IMR-90 (cell line): ENCODE measurements at places on chromosomes 3 and 15. TPM values are rescaled to one million over a fixed set of nuclear protein-coding genes. Genes with fewer than 3 reads are reported as not detected.

LRRC34 gene
- 0.90 and 1.1 TPM in 2 replicates for total RNA-seq

CELSR3 gene
- total RNA-seq, result 0.18 and 0.28 TPM in 2 replicates

GRCh38 chr3:58597770-58598310 is 20.6 kb upstream of the FAM107A start:
- DNase-seq, result no peak

LRRC2 gene
- total RNA-seq, result 4.1 and 4.7 TPM in 2 replicates

DNA sequence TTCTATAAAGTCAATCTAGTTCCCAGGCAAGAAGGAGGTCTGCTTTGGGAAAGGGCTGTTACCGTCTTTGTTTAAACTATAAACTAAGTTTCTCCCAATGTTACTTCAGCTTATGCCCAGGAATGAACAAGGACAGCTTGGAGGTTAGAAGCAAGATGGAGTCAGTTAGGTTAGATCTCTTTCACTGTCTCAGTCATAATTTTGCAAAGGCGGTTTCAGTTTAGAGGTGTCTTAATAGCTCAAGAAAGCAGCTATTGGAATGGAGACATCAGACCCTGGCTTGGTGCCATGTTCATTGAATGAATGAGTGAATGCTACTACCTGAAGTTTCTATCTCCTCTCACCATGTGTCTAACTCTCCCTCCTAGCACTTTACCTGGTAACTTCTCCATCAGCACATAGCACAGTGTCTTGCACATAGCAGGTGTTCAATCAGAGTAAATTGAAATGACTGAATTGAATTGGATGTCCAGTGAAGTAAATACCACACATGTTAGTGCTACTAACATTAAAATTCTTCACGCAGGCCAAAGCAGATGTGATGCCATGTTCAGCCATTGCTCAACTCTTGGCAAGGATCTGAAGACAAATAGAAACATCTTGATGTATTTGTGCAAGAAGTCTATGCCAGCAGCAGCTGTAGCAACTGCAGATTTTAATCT is 28.2 kb downstream of the CLEC3B start:
- DNase-seq, result peak; percentile 85

- peak; percentile 5 for DNase-seq
Observed at GRCh38 chr3:63519426-63519825, 133.0 kb upstream of the SNTN start.

REC114 gene
- not detected in 2 replicates for total RNA-seq

DNA sequence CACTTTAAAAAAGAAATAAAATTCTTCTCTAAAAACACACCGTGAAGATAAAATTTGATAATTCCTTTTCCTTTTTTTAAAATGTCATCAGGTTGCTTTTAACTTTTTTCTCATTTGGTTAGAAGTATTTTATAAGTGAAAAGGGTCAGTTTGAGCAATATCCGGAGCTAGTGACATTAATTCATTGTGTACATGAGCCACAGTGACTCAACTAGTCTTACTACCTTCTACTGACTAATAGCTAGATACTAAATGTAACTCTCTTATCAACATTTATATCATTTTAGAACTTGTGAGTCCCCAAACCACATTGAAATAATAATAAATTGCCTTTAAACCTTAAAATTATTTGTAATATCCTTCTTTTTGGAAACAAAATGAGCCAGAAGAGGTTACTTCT is 101.2 kb upstream of the ZBTB20 start:
- DNase-seq, result peak; percentile 73

IL17RB gene
- total RNA-seq, result under 0.01 TPM in 1 of 2 replicates, not detected in the other

UQCC5 gene
- 1.1 and 1.4 TPM in 2 replicates for total RNA-seq

DNA sequence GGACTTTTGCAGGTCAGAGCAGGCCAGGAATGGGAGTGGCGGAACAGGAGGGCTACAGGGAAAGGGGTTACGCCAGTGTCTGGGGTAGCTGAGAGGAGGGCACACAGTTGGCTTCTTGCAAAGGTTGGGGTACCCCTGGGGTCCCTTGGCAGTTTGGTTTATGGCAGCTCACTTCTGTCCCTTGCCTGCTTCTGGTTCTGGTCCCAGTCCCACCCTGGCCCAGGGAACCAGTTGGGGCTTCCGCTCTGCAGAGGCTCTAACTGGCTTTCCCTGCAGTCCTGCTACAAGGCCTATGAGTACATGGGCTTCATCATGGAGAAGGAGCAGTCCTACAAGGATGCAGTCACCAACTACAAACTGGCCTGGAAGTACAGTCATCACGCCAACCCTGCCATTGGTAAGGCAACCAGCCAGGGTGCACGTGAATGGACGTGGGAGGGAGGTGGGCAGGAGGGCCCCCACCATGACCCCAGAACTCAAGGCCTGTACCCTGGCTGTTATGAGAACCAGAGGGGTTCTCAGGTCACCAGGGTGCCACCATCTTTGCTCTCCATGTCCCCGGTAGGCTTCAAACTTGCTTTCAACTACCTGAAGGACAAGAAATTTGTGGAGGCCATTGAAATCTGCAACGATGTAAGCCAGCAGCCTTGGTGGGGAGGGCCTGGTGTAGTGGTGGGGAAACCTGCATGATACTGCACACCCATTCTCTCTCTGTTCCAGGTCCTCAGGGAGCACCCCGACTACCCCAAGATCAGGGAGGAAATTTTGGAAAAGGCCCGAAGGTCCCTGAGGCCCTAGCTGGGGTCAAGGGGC is 15.2 kb downstream of the CSRNP1 start:
- no peak for DNase-seq

GRCh38 chr3:72690629-72691028 is 157.6 kb downstream of the SHQ1 start:
- DNase-seq, result no peak

DPH6 gene
- total RNA-seq, result 8.1 and 21.4 TPM in 2 replicates

- no peak for DNase-seq
Observed at GRCh38 chr15:55970286-55970685, 23.1 kb downstream of the NEDD4 start.

GRCh38 chr3:101988596-101988995 is 139.3 kb downstream of the NFKBIZ start:
- no peak for DNase-seq

DNA sequence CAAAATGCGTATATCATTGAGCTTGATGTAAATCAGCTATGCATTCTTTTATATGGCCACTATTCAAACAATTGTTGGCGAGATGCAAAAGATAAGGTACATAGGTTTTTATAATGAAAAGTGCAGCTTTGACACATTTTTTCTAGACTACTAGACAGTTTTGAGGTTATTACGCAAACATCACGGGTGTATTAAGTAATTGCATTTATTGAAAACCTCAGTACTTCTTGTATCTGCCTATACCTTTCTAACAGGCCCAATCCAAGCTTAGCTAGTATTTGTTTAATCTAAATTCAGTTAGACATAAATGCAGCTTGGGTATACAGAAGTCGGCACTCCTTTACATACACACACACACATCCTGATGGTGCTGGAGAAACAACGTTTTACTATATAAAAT is 2.7 kb downstream of the SPESP1 start:
- no peak for DNase-seq

GRCh38 chr3:107650788-107651187 is 128.0 kb downstream of the BBX start:
- no peak for DNase-seq

GRCh38 chr15:59158701-59159034 is 48.0 kb upstream of the LDHAL6B start:
- DNase-seq, result no peak

DNA sequence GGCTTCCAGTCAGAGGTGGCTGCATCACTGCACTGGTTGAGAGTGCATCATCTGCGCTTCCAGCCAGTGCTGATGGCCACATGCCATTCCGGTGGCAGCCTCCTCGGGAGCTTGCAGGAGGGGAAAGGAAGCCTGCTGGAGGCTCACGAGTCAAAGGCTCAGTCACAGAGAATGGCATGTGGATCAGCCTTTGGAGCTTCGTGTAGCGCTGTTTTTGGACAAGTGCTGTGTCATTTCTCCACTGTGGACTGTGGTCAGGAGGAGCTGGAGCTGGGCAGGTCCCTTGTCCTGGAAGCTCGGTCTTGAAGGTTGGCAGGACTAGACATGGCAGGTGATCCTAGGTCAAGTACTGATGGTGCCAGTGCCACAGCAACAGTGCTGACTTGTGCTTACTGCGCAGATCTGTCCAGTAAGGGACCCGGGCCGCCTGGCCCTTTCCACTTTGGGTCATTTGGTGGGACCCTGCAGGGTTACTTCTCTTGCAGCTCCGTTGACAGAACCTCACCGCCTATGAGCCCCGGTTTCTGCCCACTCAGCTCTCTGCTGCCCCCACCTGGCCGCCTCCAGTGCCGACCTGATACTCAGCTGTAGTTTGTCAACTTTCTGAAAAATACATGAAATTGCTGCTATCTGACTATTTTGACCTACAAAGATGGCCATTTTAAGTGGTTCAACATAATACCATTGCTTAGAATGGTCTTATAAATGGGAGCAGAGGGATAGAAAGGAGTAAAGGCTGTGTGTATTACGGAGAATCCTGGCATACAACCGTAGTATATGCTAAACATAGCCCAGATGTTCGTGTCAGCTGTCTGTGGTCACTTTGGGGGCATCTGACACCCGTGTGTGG is 27.6 kb upstream of the TRPM1 start:
- peak; percentile 57 for DNase-seq

GRCh38 chr15:38128341-38128781 is 124.3 kb upstream of the SPRED1 start:
- peak; percentile 8 for DNase-seq

ROBO2 gene
- total RNA-seq, result 14.5 and 17.2 TPM in 2 replicates

GRCh38 chr15:79193103-79193502 is 89.4 kb upstream of the ANKRD34C start:
- no peak for DNase-seq

GRCh38 chr15:70876011-70876410 is 16.2 kb downstream of the THAP10 start:
- DNase-seq, result no peak

- no peak for DNase-seq
Observed at GRCh38 chr3:38210141-38210757, 44.9 kb downstream of the OXSR1 start.

DNA sequence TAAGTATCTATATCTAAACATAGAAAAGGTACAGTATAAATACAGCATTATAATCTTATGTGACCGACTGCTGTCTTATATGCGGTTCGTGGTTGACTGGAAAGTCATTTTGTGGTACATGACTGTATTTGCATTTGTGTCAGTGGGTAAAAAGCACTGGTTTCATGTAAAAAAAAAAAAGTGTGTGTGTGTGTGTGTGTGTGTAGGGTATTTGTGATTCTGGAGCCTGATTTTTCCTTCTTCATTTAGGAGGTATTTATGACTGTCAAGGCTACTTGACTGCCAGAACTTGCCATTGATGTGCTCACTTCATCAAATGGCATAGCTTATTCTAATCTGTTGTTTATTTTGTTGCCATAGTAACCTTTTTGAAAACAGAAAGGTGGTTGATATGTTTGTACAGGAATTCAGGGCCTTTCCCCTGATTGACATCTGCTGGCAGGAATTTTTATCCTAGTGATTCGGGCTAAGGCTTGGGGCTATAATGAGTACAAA is 63.2 kb downstream of the AKAP13 start:
- DNase-seq, result peak; percentile 33
